ENCODE measurements at places on chromosomes 16 and 17.

DNA sequence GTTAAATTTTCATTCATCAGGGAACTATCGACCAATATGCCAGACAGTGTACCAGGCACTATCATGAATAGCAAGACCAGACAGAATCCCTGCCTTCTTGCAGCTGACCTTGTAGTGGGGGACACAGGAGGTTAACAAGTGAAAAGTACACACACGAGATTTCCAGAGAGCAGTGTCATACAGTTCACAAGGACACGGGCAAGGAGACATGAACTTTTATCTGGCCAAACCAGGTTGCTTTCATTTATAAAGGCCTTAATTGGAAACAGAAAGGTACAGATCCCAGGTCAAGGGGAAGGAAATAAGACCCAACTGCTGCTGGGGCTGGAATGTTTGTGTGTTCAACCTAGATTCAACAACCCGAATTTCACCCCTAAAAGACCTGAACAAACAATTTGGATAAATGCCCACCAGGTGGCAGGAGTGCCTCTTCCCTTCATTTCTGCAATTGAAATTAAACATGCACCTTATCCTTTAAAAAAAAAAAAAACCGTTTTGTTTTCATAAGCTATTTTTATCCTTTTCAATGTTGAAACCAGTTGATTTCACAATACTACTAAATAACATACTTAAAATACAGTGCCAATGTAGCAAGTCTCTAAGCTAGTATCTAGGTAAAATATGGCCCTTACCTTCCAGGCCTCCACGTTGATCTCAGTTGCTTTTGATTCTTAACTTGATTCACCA lies 65.9 kb downstream of the EMP2 start:
- peak; percentile 62 for DNase-seq

GRCh38 chr16:21101631-21102420 lies 48.8 kb downstream of the DNAH3 start:
- DNase-seq = peak; percentile 32

DNA sequence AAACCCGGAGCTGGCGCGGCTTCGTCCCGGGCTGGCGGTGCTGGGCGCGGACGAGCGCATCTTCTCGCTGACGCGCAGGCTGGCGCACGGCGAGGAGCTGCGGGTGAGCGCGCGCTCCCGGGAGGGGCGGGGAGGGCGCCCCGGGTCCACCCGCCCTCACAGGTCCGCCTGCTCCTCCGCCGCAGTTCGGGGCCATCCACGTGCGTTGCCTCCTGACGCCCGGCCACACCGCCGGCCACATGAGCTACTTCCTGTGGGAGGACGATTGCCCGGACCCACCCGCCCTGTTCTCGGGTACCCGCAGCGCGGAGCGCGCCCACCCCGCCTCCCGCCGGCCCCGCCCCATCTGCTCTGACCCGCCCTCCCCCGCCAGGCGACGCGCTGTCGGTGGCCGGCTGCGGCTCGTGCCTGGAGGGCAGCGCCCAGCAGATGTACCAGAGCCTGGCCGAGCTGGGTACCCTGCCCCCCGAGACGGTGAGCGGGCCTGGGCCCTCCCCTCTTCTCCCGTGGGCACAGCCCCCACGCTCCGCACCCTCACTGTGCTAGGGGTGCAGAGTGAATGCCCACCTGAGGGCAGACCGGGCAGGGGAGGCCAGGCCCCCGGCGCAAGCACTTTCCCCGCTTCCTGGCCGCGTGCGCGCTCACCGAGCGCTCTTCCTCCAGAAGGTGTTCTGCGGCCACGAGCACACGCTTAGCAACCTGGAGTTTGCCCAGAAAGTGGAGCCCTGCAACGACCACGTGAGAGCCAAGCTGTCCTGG lies 1.4 kb downstream of the HAGHL start:
- DNase-seq = peak; percentile 66

DNA sequence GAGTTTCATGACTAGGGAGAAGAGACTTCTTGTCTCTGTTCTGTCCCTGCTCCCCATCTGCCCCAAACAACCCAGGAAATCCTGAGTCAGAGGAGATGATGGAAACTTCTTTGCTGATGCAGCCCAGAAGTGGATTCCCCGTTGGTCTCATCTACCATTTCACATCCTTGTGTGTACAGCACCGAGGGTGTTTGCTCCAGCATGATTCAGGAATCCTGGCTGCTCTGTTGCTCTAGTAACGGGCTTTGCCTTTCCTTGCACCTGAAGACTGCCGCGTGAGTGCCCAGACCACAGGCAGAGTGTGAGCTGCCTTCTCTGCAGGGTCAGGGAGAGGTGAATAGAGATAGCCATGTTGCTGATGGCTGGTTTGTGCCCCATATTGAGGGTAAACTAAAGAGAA lies 408.4 kb downstream of the CPPED1 start:
- DNase-seq = no peak

- DNase-seq = no peak
Measured at GRCh38 chr17:43543771-43544575, 2.2 kb downstream of the ETV4 start.

DNA sequence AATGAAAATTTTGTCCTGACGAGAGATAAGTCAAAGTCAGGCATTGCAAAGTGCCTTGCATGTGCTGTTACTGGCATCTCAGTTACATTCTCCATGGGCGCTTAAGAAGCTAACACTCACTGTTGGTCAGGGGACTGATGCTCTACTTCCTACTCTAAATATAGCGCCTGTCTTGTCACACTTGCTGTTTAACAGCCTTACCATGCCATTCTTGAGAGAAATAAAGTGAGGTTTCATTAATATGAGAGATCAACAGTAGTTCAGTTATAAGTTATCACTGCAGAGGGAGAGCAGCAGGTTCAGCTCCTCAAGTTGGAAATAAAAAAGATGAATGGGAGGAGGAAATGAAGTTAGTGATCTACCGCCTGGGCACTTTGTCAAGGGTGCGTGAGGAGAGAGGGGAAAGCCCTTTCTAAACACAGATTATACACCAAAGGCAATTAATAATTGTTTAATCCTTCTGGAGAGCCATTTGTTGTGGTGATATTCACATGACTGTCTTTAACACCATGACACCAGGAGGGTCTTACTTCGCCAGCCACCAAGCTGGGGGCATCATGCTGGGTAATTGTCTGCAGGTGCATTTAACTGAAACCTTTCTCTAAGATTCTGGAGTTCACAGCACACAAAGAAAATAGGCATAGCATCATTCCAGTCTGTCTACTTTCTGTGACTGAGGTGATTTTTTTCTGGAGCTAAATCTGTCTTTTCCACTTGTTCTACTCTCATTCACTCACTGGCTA lies 568.7 kb upstream of the HSBP1 start:
- DNase-seq = no peak

DNA sequence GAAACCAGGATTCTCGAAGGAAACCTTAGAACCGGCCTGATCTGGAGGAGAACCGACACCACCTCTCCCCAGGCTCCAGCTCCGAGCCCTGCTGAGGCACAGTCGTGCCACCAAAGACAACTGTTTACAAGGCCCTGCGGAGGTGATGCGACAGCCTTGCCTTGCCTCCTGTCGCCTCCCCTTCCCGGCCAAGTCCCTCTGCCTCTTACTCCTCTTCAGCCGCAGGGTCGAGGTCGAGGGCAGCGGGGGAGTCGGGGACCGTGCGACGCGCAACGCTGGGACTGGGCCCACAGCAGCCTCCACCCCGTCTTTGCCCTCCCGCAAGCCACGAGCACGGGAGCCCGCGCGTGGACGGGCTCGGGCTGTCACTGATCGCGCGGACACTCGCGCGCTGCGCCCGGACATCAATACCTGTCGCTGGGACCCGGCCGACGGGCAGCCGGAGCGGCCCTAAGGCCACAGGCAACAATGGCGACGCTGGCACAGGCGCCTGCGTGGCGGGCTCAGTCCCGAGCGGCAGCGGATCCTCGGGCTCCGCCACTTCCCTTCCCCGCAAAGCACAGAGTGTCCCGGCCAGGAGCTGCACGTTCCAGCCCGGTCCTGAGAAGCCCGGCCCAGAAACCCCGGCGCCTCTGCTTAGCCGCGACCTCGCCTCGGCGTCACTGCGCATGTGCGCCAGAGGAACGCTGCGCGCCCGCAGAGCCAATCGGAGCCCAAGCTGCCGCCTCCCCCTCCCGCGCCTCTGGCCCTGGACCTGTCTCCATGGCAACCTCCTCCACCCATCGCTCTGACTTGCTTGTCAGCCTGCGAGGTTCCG lies at the start of gene ZNF287:
TSS of gene ZNF287 (minus strand) at position 664 of the 817 bp plus-strand sequence. CDS start 1,473 bp downstream, outside the sequence.
- DNase-seq = peak; percentile 94

- no peak for DNase-seq
Measured at GRCh38 chr16:82987767-82988166, 361.0 kb downstream of the CDH13 start.

- DNase-seq = no peak
Measured at GRCh38 chr17:77555741-77556291, 402.7 kb upstream of the TNRC6C start.

GRCh38 chr17:80017226-80018010 lies 18.3 kb downstream of the TBC1D16 start:
- DNase-seq = no peak

GRCh38 chr17:79294459-79295071 lies 219.9 kb downstream of the ENGASE start:
- peak; percentile 50 for DNase-seq

DNA sequence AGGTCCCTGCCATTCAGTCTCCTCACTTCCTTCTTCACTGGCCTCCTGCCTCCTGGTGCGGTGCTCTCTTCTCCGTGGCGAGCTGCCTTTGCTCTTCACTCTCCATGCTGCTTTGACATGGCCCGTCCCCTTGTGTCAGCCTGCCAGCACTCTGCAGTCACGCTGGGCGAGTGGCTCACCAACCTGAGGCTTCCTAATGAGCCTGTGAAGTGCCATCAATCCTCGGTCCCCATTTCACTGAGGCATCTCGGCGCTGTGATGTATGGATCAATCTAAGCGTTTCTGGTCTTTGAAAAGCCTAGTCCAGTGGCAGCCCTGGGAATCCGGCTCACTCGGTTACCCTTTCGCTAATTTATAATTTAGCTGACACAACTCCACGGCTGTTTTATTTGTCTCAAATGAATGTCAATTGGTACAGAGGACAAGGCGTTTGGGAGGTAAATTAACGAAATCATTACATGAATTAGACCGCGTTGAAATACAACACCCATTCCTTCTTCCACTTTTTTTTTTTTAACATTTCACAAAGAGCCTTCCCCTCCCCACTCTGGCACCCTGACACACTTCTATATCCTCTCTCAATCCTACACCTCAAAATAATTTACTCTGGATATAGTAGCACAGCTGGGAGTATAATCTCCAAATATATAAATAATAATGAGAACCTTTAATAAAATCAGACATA lies 610.7 kb downstream of the TMEM114 start:
- no peak for DNase-seq

DNA sequence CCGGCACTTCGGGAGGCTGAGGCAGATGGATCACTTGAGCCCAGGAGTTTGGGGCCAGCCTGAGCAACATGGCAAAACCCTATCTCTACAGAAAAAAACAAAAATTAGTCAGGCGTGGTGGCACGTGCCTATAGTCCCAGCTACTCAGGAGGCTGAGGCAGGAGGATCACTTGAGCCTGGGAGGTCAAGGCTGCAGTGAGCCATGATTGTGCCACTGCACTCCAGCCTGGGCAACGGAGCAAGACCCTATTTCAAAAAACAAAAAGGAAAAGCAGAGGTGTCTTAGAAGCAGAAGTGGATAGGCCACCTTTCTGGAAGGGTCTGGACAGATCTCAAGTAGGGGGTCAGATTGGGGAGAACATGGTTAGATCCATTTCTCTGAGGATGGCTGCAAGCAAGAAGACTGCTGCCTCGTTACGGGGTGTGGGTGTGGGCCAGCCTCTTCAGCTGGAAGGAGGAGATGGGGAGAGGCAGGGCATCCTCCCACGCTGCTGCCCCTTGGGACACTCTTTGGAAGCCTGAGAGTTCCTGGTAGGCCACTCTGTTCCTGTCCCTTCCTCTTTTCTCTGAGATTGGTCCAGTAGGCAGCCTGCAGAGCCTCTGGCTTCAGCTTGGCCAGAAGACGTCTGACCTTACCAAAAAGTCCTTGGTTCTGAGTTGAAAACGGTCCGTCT lies 208.0 kb downstream of the MSI2 start:
- DNase-seq = no peak

DNA sequence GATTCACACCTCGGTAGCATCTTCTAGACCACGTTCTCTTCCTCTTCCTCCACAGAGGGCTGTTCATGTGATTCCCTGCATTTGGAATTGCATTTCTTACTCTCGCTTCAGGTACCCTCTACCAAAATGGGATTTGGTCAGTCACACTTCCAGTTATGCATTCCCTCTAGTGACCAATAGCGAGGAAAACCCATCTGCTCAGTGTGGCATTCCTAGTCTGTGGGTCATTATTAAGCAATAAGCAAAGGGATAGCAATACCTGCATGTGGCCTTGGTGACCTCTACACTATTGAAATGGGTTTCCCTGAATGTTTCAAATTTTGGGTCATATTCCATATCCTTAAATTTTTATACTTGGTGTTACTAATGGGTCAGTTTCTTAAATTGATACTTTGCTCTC lies 401 bp upstream of the KRTAP4-5 start:
- no peak for DNase-seq

GRCh38 chr17:9256751-9257629 lies 235.7 kb downstream of the NTN1 start:
- no peak for DNase-seq

DNA sequence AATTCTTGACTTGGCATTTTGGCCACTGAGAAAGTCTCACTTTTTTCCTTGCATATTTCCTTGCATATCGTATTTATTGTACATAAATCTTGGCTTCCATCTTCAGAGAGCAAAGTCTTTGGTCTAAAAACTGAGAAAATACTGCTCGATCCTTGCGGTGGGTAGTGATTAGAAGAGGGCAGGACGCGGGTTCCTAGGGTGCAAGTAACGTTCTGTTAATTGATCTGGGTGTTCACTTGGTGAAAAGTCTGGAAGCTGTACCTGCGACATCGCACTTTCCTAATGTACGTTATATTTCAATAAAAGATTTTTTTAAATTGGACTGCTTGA lies 758 bp upstream of the UBALD2 start:
- DNase-seq = peak; percentile 39

DNA sequence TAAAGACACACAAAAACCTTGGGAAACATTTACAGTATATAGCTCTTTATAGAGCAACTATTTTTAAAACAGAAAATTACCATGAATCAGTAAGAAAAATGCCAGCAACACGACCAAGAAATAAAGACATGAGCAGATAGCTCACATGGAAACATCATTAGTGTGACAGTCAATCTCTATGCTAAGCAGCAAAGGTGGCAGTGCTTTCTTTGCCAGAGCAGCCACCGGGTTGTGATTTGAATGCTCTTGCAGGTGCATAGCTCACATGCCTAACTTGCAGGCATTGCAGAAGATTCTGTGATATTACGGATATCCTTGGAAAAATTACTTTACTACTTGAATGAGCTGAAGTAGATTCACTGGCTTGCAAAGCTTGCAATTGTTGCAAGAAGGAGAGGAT lies 652.9 kb upstream of the C16orf82 start:
- no peak for DNase-seq

- no peak for DNase-seq
Measured at GRCh38 chr16:57146735-57147134, 39.1 kb downstream of the PSME3IP1 start.

GRCh38 chr16:57755061-57755684 lies 19.6 kb downstream of the KATNB1 start:
- no peak for DNase-seq

- DNase-seq = no peak
Measured at GRCh38 chr17:77498791-77499698, 358.3 kb downstream of the SEC14L1 start.
